ENCODE measurements at places on chromosomes 5 and 9.

DNA sequence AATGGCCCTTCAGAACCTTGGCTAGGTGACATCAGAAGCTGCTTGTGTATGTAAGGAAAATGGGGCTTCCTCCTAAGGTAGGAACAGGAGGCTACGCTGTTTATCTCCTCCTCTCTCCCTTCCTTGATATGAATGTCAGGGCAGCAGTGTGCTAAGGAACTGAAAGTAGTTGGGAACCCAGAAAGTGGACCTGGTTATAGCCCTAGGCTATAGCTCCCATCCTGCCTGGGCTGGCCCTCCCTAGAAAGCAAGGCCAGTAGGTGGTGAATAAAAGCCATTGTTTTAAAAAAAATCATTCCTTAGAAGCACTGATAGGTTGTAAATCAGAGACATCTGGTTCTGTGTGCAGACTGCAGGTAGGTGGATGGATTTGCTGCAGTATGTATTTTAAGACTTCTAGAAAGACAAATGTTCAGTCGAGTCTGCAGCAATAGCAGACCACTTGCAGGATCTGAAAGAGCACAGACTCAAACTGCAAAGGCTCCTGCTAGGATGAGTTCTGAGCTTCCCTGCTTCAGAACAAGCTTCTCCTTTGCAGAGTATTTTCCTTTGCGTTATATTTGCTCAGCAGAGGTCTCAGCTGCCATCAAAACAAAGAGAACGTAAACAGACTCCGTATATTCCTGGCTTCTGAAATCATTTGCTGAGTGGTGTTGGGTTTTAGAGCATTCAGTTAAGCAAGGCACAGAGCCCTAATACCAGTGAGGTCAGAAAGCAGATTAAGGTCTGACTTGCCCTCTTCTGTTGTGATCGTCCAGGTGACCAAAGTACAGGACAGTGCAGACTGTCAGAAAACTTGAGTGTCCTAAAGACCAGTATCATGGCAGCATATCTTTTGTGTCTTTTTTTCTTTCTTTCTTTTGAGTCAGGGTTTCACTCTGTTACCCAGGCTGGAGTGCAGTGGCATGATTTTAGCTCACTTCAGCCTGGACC lies 20.1 kb upstream of the CFAP157 start:
- no peak for DNase-seq

- no peak for DNase-seq
These were observed 13.5 kb upstream of the DHFR start for GRCh38 chr5:80668016-80668969.

GRCh38 chr9:306907-307306 lies 92.2 kb downstream of the DOCK8 start:
- no peak for DNase-seq

- DNase-seq = no peak
These were observed 34.0 kb downstream of the NDST1 start for GRCh38 chr5:150541895-150542294.

GRCh38 chr5:104444656-104445055 lies 882.1 kb upstream of the NUDT12 start:
- no peak for DNase-seq

DNA sequence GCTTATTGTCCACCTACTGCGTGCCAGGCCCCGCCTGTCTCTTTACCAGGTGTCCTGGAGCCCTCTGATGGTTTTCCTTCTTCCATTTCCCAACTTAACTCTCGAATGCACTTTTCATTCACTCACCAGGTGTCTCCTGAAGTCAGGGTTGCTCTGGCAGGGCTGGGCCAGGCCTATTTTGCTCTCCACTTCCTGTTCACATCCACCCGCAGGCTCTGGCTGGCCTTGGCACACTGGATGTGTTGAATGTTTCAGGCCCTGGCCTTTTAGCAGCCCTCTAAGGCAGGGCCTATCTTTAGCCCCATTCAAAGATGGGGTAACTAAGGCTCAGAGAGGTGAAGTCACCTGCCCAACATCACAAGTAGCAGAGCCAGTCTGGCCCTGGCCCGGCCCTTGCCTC lies 16.4 kb downstream of the LRRC8A start:
- no peak for DNase-seq

- DNase-seq = no peak
These were observed 557.9 kb downstream of the CTNND2 start for GRCh38 chr5:11346336-11346735.

DNA sequence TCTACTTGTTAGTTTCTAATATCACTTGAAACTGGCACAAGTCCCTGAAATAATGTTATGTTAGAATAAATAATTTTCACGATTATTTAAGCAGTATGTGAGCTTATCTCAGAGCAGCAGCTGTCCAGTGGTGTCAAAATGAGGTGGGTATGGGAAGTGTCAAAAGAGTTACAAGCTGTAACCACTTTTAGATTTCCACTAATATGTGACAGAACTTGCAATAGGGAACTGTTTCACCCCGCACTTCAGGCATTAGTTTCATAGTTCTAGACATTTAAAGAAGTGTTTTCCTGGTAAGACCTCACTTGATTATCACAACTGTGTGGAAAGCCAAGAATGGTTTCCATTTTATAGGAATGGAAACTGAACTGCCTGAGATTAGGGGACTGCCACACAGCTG lies 2.9 kb upstream of the ISCA1 start:
- no peak for DNase-seq

- no peak for DNase-seq
These were observed 51.6 kb downstream of the AHRR start for GRCh38 chr5:372996-373709.

DNA sequence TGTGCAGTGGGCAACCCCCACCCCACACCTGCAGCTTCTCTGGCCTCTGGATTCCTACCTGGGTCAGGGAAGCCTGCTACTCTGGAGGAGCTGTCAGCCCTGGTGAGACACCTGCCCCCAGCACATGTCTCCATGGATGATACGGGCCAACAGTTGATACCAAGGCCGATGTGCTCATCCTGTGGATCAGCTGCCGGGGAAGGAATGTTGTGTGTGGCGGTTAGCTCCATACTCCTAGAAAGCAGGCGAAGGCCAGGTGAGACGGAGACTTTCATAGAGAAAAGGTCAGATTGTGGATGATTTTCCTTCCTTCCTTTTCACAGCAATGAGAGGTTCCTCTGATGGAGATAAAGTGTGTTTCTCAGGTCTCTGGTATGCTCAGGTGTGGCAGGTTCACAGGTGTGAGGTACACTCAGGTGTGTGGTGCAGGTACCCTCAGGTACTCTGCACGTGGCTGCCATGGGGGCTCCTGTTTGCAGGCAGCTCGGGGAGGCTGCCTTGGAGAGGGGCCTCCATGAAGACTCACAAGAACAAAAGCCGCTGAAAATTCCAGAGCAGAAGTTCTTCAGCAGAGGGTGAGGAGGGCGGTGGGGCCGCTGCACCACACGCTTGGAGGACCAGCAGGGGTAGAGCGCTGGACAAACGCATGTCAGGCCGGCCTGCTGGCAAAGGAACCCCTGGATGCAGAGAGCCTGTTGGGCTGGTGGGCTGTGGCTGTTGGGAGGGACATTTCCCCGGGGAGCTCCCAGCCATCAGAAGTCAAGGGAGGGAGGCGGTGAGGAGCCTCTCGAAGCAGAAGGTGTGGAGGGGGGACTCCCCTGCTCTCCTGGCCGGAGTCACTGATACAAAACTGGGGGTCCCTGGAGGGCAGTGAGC lies 5.1 kb upstream of the AHRR start:
- DNase-seq = no peak

DNA sequence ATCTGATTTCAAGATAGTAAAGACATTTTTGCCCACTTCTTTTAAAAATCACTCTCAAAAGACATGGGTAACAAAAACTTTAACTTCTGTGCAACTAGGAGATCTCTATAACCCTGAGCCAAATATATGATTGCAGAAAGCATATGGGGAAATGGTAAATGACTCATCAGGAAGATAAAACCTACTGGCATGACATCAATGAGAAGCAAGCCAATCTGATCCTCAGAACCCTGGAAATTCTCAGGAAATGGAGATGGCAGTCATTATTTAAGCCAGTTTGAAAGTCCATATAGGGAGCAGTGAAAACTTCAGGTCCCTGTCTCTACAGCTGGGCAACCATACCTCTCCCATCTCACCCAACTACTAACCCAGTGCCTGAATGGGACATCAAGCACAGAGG lies 249.7 kb upstream of the NREP start:
- no peak for DNase-seq

DNA sequence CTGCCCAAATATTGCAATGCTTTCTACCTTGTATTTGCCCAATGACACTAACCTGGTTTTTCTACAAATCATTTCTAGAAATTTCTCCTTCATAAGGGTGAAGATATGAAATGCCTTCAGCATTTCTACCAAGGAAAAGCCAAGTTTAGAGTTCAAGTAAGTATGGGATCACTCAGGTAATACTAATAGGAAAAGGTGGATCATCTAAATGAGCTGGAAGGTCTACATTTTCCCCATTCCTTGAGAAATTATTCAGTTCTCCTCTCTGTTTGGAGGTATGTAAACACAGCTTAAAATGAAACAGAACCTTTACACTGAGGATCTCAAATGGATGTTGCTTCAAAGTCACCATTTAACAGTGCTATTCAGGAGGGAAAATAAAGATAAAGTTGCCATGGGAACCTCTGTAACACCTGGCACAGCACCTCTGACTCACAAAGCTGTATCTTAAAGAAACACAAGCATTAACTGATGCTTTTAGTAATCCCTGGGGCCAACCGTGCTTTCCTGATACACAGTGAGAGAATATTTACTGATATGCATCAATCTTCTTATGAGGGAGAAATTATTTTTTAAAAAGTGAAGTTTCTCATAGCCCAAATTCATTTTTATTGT lies 161.3 kb downstream of the DRD1 start:
- DNase-seq = no peak

GRCh38 chr5:158599157-158599556 lies 500.6 kb downstream of the EBF1 start:
- no peak for DNase-seq

DNA sequence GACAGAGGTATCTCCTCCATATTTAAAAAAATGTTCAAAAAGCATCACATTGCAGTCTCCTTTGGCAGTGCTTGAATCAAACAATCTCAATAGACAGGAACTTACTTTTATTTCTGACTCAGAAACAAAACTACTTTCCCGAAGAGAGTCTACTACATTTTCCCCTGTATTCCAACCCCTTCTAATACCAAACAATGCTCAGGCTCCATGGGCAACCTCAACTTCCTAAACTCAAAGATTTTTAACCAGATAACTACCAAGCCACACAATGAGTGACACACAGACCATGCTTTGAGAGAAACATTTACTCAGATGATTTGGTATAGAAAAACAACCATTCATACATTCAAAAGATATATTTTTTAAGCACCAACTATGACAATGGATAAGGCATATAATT lies 70.5 kb downstream of the APBA1 start:
- DNase-seq = no peak

- no peak for DNase-seq
These were observed 247.0 kb downstream of the PRELID2 start for GRCh38 chr5:145588113-145588512.

DNA sequence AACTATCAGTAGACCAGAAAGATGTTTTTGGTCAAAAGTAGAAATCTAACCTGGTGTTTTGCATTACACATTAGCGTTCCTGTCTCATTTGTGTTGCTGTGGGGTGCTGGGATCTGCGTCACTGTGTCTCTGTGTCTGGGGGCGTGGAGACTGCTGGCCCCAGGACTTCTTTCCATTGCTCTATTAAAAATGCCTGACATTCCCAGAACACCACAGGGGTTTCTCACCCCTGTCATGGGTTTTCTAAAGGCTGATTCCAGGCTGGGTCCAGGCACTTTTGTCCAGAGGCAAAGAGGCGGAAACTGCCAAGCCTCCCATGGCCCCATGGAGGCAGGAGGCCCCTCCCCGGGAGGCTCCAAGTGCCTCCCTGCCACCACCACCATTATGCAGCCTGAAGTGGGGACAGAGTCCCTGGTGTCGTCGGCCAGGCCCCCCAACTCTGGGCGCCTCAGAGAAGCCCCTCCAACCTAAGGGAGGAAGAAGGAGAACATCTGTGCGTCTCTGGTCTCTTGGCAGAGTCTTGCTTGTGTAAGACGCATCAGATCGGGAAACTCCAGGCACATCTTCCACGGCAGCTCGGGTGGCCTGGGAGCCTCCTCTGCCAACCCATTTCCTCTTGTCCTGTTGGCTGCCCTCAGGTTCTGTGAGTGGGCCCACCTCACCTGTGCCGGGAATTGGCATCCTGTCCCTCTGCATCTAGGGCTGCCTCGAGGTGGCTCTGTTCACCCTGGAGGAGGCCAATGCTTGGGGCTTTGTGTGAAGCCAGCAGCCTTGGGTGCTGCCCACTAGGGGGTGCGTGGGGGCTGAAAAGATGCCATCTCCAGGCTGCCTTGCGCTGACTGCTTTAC lies 13.8 kb upstream of the PLEKHG4B start:
- no peak for DNase-seq

All from NCI-H1930 (cell line).